ENCODE measurements at places on chromosomes 5 and 9.

DNA sequence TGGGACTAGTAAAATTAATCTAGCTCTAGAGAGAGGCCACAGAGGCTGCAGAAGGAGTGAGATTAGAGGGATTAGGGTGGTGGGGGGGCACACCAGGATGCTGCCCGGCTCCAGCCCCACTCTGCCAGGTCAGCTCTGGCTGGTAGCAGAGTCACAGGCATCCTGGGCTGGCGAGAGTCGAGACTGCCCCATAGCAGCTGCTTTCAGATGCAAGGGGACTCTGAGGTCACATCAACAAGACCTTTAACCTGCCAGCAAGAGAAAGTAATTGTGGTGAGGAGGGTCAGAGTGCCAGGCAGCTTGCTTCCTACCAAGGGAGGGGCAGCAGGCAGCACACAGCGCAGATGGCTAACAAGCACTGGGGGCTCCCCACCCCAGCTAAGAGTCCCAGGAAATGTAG, 7.5 kb downstream of the EPB41L4B start:
- no peak for DNase-seq

GRCh38 chr5:148633067-148633377, 21.3 kb downstream of the HTR4 start:
- no peak for DNase-seq

- DNase-seq = no peak
Observed at GRCh38 chr5:132471944-132472343, 18.6 kb downstream of the IRF1 start.

DNA sequence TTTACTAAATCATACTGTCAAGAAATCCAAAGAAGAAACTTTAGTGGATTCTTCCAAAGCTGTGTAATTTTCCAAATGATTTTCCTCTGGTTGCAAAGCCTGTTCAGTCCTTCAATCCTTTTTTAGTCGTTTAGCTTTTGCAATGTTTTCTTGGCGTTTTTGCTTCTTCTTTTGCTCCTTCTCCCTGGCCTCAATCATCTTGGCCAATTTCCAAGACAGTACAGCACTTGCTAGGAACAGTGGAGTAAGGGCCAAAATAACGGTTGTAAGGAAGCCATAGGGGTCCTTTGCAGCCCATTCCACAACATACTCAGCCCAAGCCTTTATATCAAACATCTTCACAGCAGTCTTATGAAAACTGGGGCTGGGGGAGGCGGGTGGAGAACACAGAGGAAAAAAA, 2.4 kb downstream of the SMIM15 start:
- DNase-seq = no peak

- DNase-seq = no peak
Observed at GRCh38 chr5:1860949-1861348, 21.8 kb downstream of the IRX4 start.

GRCh38 chr5:174581479-174581878, 142.9 kb upstream of the MSX2 start:
- DNase-seq = no peak

- DNase-seq = no peak
Observed at GRCh38 chr5:604391-604831, 7.7 kb upstream of the CEP72 start.

- DNase-seq = no peak
Observed at GRCh38 chr9:21729648-21730047, 72.8 kb upstream of the MTAP start.

GRCh38 chr5:38548064-38548759, 8.2 kb downstream of the LIFR start:
- DNase-seq = no peak
